ENCODE measurements at places on chromosomes 4 and X. TPM values are rescaled to one million over a fixed set of nuclear protein-coding genes. Genes with fewer than 3 reads are reported as not detected.

The CSAG1 gene
- not detected for total RNA-seq

The MAGEA11 gene
- total RNA-seq: not detected

The LGI2 gene
- total RNA-seq: not detected

The TLR6 gene
- 1.8 TPM for total RNA-seq

The ARR3 gene
- not detected for total RNA-seq

The NEIL3 gene
- total RNA-seq: 8.4 TPM

The HTRA3 gene
- 10.3 TPM for total RNA-seq

The PASD1 gene
- total RNA-seq: not detected

The IDUA gene
- total RNA-seq: 7.2 TPM

The MAGEH1 gene
- total RNA-seq: 37.1 TPM

The P2RY4 gene
- total RNA-seq: 0.13 TPM

The ALAS2 gene
- not detected for total RNA-seq

The ANXA10 gene
- 1.8 TPM for total RNA-seq

The HSFX2 gene
- 0.40 TPM for total RNA-seq

The INPP4B gene
- 5.0 TPM for total RNA-seq

The ZNF518B gene
- 40.2 TPM for total RNA-seq

The SYN1 gene
- total RNA-seq: 3.5 TPM

The ZBTB49 gene
- 2.1 TPM for total RNA-seq

The MAB21L2 gene
- total RNA-seq: not detected

The MND1 gene
- 5.3 TPM for total RNA-seq

The H2BW2 gene
- total RNA-seq: not detected

The ZCCHC12 gene
- not detected for total RNA-seq

The KLKB1 gene
- total RNA-seq: not detected

The PGRMC2 gene
- total RNA-seq: 96.9 TPM

The COX7B2 gene
- total RNA-seq: not detected

The SSX3 gene
- not detected for total RNA-seq

The PRKG2 gene
- 22.0 TPM for total RNA-seq

The SSX1 gene
- not detected for total RNA-seq

The PPEF2 gene
- total RNA-seq: not detected

The GPRIN3 gene
- 0.65 TPM for total RNA-seq
